DMS153 (cell line): ENCODE measurements at places on chromosomes 12 and 14.

GRCh38 chr14:102695167-102695555 lies 82.1 kb upstream of the TRAF3 start:
- DNase-seq: no peak

GRCh38 chr12:44397631-44398030 lies 478.5 kb downstream of the NELL2 start:
- DNase-seq: no peak

DNA sequence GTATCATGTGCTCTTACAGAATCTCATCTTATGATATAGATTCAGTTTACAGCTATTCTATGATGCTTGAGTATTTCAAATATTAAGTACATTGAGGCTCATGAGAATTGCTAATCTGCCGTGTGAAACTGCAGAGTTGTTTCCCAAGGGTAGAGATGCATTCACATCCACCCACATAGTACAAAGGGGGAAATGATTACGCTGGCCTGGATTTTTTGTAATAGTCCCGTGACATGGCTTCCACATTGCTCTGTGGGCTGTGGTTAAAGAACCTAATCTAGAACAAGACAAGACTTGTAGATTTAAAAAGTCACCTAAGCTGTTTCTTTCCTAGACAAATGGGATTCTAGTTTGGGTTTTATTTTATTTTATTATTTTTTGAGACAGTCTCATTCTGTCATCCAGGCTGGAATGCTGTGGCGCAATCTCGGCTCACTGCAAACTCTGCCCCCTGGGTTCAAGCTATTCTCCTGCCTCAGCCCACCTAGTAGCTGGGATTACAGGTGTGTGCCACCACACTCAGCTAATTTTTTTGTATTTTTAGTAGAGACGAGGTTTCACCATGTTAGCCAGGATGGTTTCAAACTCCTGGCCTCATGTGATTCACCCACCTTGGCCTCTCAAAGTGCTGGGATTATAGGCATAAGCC lies 13.0 kb upstream of the RIOX1 start:
- no peak for DNase-seq

DNA sequence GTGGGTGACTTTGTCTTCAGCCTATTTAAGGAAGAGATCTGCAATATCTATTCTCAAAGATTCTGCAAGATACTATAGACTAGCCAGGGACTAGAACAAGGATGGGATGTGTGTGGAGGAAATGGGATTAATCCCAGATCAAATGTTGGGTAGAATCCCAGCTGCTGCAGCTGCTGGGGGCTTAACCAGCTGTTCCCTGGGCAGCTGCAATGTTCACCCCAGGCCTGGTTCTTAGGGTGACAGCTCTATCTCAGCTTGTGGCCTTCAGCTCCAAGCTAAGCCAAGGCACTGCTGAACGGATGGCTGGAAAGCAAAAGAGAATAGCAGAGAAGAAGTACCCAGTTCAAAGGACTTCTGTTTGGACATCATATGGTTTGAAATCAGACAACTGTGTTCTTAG lies 10.0 kb upstream of the RHEBL1 start:
- DNase-seq: no peak

DNA sequence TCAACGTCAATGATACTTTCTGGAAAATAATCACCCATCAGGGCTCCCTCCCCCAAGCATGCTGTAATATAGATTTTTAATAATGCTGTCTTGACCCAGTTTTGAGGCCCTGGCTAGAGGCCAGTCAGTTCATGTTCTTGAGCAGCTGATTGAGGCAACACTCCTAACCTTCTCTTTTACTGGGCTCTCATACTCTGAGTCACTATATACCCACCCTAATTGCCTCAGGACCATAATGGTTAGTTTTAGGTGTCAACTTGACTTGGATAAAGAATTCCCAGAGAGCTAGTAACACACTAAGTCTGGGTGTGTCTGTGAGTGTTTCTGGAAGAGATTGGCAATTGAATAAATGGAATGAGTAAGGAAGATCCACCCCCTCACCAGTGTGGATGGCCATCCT lies 527.0 kb upstream of the ATP2B1 start:
- no peak for DNase-seq

GRCh38 chr12:77049767-77050353 lies 15.5 kb downstream of the E2F7 start:
- peak; percentile 46 for DNase-seq

DNA sequence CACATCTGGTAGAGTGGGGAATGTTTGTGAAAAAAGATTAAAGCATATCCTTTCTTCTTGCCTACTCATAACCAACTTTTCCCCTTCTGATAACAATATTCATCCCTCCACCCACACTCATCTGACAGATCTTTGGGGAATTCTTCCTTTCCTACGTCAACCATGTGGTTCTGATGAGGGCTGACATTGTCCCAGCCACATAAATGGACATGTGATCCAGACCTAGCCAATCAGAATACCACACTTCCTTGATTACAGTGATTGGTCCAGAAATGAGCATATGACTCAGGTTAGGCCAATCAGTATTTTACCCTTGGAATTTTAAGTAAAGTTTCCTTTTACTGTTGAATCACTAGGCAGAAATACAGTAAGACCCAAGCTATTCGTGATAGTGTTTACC lies 58.9 kb downstream of the GPR65 start:
- DNase-seq: no peak

- no peak for DNase-seq
Measured at GRCh38 chr12:118982302-118982701, 961 bp downstream of the SRRM4 start.

GRCh38 chr12:6326316-6327228 lies 15.3 kb downstream of the TNFRSF1A start:
- no peak for DNase-seq

- peak; percentile 50 for DNase-seq
Measured at GRCh38 chr12:4562034-4562657, at the start of gene DYRK4. Gene DYRK4 (plus strand): TSS chr12:4562208. CDS start chr12:4562246, 38 bp downstream.

DNA sequence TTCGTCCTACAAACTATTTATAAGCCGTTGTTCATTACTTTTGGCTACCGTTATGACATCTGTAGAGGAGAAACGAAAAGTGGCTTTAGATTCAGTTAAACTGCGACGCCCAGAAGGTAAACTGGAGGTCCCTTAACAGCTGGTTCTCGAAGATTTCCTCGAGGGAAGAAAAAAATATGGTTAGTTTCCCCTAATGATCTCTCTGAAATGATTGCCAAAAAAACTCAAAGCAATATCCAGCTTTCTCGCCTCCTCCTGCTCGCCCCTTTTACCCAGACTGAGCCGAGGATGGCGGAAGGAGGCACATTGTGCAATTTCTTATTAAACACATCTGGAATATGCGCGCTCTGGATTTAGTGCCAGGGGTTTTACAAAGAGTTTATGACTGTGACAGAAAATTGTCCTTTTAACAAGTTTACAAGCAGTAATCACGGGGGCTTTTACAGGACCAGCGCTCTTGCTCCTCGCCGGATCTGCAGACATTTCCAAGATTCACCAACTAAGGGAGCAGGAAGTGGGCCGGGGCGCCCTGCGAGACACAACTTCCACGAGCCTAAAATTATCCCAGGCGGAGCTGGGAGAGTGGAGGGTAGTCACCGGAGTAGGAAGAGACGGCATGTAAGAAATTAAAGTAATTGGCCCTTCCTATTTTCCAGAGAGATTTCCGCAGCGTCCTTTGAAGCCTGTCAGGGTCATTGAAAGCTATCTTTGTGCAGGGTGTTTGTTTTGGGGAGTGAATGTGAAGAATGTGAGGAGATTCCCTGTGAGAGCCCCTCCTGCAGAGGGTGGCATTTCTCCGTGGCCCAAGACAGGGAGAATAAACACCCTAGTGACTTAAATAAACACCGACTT lies 5.6 kb downstream of the SIX1 start:
- no peak for DNase-seq

- no peak for DNase-seq
Measured at GRCh38 chr12:68832504-68832867, 24.5 kb downstream of the MDM2 start.

GRCh38 chr12:3928538-3929184 lies 55.5 kb upstream of the PARP11 start:
- DNase-seq: no peak

DNA sequence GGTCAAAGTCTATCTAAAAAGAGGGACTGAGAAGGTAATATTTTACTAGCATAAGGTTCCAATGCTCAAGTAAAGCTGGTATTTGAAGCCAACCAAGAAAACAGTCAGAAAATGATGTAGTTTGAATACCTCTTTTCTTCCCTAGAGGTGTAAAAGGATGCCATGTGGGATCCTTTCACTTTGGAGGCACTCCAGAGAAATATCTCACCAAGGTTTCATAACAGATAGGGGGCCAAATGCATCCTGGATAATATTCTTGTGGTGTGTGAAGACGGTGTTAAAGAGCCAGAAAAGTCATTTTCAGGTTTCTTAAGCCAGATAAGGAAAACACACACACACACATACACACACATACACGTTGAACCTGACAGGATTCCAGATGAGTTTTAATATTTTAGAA lies 136.1 kb upstream of the PRKD1 start:
- no peak for DNase-seq

- DNase-seq: no peak
Measured at GRCh38 chr12:86193931-86194330, 62.3 kb downstream of the MGAT4C start.

DNA sequence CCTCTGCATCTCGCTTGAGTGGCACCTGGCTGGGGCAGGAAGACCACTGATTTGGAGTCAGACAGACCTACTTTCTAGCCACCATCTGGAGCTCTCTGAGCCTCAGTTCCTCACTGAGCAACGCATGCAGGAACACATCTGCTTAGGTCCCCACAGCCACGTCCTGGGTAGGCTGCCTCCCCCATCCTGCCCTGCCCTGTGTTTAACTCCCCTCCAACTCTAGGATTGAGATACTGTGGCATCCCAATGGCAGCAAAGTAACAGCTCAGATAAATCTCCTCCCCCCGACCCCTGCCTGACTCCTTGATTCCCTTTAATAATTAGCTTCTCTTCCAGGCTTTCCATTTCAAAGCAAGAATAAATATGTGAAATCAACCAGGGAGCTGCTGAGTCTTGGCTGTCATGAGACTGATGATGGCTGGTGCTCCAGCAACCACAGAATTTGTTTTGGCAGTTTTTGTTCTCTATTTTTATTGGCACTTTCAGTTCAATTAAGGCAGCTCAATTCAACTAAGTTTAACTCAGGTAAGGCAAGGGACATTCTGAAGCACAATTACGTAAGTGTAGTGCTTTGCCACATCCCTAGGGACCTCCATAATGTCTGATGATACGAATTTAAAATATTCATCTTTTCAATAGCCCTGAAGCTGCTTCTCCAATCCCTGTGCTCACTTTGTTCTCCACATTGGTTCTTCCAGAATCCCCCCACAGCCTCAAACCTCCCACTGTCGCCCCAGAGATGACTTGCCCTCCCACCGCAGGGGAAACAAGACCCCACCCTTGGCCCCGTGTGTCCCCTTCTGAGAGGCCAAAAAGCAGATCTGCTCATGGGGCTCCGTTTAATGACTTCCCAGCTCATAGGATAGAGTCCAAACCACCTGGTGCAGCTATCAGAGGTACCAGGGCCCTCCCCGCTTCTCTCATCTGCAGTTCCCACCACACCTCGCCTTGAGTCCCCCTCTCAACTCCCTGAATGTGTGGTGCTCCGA lies 58.2 kb downstream of the ESR2 start:
- no peak for DNase-seq

- DNase-seq: no peak
Measured at GRCh38 chr12:11324426-11324825, 14.2 kb upstream of the PRB4 start.

- DNase-seq: no peak
Measured at GRCh38 chr12:126668961-126669360, 1598.0 kb upstream of the TMEM132C start.

- peak; percentile 57 for DNase-seq
Measured at GRCh38 chr14:95620659-95621059, 65.6 kb upstream of the TCL1B start.

GRCh38 chr14:92686900-92687427 lies 61.5 kb downstream of the LGMN start:
- peak; percentile 63 for DNase-seq

- no peak for DNase-seq
Measured at GRCh38 chr14:77580477-77580876, 36.0 kb downstream of the SPTLC2 start.

DNA sequence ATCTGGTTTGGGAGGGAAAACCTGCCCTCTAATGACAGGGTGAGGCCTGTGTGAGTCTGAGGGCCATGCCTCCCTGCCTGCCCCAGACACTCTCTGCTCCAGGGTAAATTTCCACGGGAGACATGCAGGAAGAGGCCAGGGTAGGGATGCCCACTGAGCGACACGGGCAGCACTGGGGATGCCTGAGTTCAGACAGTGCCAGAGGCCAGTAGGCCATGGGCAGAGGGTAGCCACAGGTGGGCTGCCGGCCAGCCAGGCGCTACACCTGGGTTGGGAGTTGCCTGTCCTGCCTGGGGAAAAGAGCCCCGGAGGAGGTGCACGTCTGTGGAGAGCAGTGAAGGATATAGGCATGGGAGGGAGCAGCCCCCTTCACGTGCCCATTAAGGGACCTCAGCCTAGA lies 3.6 kb downstream of the SERPINA12 start:
- DNase-seq: no peak

DNA sequence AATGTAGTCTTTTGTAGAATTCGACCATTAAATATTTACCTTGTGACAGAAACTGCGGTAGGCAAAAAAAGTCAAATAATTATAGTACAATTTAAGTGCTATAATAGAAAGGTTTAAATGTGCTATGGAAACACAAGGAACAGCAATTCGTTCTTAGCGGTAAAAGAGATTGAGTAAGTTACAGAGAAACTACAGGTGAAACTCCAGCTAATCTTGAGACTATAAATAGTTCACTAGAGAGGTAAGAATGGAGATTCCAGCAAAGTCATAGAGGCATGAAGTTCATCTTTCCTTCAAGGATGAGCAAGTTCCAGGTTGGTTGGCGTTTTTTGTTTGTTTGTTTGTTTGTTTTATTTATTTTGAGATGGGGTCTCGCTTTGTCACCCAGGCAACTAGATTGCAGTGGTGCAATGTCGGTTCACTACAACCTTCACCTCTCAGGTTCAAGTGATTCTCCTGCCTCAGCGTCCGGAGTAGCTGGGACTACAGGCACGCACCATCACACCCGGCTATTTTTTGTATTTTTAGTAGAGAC lies 878 bp upstream of the R3HDM2 start:
- DNase-seq: no peak

DNA sequence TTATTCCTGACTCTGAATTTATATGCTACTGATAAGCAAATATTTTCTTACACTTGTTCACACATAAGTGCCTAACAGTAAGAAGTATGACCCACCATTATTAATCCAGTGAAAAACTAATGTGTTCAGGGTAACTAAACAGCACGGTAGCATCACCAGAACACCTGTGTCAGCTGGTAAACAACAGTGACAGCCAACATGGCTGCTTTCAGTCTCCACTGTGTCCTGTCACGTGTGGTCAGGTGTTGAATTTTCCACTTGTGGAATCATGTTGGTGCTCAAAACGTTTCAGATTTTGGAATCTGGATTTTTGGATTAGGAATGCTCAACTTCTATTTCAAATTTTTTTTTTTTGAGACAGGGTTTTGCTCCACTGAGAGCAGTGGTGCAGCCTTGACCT lies 14.3 kb upstream of the ATP23 start:
- no peak for DNase-seq

GRCh38 chr12:122983789-122984515 lies 3.5 kb downstream of the ARL6IP4 start:
- DNase-seq: no peak

- DNase-seq: peak; percentile 23
Measured at GRCh38 chr12:95582230-95583058, 31.2 kb upstream of the USP44 start.

- DNase-seq: no peak
Measured at GRCh38 chr12:125772403-125772802, 707.2 kb downstream of the AACS start.
